ENCODE measurements at places on chromosomes 6 and 20.

- DNase-seq, result no peak
Measured at GRCh38 chr6:47404435-47404834, 73.2 kb upstream of the CD2AP start.

DNA sequence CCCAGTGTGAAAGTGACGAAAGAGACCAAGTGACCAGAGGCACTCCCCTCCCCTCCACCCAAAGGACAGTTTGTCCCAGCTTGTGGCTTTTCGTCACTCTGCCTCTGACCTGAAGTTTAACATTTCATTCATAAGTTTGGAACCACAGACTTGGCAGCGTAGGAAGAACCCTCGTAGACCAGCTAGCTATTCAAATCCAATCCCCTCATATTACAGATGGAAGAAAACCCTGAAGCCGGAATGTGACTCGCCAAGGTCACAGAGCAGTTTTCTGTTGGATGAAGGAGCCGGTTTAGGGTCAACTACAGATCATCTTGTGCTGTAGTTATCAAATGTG, 3.9 kb upstream of the SYS1 start:
- DNase-seq, result no peak

- DNase-seq, result no peak
Measured at GRCh38 chr20:36404435-36404978, 98.4 kb downstream of the DLGAP4 start.

DNA sequence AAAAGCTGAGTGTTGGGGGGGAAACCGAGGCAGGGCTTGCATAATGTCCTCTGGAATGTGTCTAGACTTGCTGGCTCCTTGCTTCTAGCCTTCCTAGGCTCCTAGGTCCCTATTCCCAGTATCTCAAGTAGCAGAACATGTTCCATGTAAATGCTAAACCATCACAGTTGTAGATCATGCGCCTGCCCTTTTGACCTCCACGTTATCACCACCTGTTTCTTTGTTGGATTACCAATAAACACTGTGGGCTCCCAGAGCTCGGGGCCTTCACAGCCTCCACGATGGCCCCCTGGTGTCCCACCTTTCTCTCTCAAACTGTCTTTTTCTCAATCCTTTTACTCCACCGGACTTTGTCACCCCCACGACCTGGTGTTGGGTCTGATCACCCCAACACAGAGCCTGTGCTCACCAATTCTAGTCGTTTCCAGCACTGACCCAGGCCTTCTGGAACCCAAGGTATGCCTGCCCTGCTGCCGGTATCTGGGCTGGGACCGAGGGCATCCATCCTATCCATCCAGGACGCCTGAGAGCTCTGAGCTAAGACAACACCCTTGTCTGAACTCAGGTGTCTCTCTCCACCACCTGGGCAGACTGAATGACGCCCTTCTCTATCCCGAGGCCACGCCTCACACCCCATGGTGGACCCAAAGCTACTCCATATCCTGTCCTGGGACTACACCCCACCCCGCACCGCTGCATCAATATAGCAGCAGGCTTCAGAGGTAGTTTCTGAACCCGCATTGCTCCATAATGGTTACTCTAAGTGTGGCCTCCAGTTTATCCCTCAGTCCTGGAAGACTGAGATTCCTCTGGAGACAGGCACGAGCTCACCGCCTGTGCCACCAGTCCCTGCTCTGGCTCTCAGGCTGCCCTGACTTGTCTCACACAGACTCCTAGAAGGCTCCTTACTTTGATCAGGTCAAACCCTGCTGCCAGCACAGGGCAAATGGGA, 9.3 kb upstream of the PRR18 start:
- no peak for DNase-seq

DNA sequence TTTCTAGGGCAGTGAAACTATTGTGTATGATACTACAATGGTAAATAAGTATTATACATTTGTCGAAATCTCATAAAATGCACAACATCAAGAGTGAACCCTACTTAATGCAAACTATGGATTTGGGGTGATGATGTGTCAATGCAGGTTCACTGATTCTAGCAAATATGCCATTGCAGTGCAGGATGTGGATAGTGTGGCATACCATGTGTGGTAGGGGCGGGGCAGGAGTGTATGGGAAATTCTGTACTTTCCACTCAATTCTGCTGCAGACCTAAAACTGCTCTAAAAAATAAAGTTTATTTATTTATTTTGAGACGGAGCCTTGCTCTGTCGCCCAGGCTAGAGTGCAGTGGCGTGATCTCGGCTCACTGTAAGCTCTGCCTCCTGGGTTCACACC, 44.3 kb downstream of the ABHD12 start:
- DNase-seq, result no peak

DNA sequence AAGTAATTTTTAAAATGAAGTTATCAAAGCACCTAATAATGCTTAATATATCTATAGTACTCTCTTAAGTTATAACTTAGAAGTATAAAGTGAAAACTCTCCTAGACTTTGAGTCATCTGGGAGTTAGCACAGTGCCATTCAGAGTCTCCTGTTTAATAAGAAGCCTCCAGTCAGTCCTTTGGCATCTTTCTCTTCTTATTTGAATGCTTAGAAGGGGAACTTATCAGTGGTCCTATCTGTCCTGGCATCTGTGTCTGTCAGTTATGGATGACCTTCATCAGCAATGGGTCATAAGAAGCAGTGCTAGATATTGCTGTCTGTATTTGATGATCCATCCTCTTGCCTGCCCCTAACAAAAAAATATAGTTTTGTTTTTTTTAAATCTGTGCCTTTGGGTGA, 15.2 kb downstream of the TMEM200A start:
- DNase-seq, result no peak

Measured in 8988T (cell line).